NCI-H226 (cell line): ENCODE measurements at places on chromosomes 4 and X.

DNA sequence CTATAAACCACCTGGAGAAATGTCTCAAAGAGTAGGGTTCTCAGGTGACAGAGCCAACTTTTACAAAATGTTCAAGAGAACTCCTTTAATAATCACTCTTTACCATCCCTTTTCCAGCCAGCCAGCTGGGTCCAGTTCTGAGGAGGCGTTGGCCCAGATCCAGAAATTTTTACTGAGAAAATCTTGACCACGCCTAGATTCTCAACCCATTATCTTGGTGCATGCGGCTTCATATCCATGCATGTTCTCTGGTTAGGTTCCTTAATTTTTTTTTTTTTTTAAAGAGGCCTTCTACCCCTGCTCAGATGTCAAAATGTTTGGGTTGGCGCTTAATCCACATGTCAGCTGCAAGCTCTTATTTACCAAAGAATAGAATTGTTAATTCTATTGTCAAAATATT is 12.0 kb upstream of the MAP7D2 start:
- peak; percentile 20 for DNase-seq

DNA sequence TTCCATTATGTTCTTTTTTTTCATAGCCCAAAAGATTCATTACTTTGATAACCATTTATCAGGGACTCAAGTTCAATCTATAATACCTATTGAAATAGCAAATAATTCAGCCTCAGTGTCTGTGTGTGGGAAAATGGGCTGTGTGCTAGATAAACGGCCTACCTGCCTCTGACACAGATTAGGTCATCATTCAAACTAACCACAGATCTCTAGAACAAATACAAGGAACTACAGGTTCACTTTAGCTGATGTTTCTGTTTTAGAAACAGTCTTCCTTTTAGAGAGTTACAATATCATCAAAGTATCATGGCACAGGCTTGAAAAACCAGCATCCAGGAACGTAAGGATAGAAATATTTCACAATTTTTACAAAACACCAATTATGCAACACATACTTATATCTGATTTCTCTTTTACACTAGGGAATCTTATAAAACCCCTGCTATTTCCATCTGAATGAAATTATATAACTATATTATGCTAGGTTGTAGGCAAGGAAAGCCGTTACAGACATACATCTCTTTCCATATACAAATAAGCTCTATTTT is 56.6 kb upstream of the MAB21L2 start:
- DNase-seq = no peak

DNA sequence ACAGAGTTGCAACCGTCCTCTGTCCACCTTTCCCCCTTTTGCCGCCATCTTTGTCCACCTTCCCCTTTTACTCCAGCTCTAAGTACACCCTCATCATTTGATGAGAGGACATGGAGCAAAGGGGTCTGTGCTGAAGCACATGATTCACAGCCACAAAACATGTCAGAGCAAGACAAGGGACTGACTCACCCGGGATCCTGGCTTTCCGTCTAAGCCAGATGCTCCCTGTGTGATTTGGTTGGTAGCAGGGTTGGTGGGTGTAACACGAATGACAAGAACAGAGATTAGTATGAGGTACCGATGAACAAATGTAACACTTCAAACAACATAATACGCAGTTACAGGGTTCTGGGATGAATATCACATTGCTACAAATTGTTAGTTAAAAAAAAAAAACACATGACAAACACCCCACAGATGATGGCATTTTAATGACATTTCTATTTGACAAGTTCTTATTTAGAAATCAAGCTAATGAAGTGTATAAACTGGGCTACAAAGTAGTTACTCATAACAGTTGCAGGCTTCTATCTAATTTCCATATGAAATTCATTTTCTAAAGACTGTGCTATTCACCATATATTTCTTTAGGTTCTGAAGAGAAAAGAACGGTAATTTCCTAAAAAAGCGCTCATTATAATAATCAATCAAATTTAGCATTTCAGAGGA is 71.4 kb upstream of the ETNPPL start:
- peak; percentile 1 for DNase-seq

DNA sequence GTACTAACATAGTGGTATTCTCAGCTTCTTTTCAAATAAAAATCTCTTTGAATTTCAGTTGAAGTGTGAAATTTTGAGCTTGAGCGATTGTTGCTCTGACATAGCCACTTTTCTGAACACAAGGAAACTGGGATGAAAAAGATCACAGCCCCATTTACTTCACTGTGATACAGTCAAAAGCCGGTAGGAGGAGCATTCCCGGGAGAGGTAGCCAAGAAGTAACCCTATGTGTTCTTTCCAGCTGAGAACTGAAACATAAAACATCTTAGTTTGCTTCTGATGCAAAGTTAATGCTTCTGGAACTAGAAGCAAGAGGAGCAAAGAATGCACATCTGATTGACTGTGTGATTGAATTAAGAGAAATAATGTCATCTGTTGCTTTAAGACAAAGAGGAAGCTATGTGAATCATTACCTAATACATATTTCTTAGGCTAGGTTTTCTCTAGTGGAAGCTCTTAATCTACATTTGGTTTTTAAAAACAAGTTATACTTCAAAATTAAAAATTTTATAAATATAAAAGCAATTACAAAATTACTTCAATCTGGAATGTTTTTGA is 88.3 kb upstream of the UNC5C start:
- peak; percentile 1 for DNase-seq

DNA sequence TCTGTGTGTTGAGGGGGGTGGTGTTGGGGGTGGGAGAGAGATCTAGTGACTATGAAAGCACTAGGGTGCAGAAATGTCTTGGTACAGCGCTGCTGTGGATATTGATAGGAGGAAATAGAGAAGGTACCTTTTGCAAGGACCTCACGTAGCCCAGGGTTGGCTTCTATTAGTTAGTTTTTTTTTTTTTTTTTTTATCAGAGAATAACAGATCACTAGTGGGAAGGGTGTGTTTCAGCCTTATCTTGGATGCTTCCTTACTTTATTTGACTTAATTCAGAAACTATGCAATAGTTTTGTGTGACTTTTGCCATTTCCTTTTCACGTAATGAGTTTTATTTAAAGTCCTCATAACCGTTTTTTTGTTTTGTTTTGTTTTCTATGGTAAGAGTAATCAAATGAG is 16.4 kb upstream of the PGRMC2 start:
- DNase-seq = no peak

- no peak for DNase-seq
Observed at GRCh38 chr4:52862639-52863161, 583 bp downstream of the RASL11B start.

GRCh38 chr4:173074501-173074946 is 94.1 kb upstream of the GALNT7 start:
- DNase-seq = peak; percentile 79

DNA sequence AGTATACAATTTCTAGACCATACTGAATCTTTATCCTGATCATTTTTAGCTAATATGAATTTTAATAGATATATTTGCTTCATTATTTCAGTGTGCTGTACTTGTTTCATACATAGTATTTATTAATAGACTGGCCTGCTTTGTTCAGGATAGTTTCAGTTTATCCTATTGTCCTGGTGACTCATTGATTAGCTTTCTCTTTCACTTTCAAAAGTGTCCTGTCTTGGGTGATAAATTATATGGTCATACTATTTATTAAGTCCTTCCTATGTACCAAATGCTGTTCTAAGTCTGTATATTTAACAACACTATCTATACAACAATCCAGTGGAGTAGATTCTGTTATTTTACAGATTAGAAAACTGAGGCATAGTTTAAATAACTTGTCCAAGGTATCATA is 153.8 kb upstream of the RAPGEF2 start:
- no peak for DNase-seq

GRCh38 chr4:131526686-131527085 is 1622.4 kb upstream of the PCDH10 start:
- no peak for DNase-seq

GRCh38 chr4:76562161-76562560 is 127.1 kb downstream of the SHROOM3 start:
- peak; percentile 16 for DNase-seq

GRCh38 chr4:153013202-153013977 is 77.3 kb downstream of the FHDC1 start:
- DNase-seq = no peak

- no peak for DNase-seq
Observed at GRCh38 chr4:162241857-162242256, 78.1 kb upstream of the FSTL5 start.

GRCh38 chr4:186701273-186701672 is 22.4 kb downstream of the FAT1 start:
- DNase-seq = peak; percentile 51

- DNase-seq = no peak
Observed at GRCh38 chrX:136032370-136032769, 47.1 kb downstream of the SLC9A6 start.

DNA sequence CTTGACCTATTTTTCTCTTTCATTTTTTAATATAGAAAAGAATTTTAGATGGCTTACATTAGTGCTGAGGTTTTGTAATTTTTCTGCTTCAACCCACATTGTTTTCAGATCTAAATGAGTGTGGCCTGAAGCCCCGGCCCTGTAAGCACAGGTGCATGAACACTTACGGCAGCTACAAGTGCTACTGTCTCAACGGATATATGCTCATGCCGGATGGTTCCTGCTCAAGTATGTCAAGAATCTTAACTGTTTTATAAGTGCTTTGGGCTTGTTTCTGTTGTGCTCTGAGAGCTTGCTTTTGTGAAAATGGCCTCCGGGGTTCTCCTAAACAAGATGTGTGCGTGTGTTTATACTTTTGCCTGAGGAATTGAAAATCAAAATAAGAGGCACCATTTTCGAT is 41.6 kb downstream of the NPNT start:
- no peak for DNase-seq

GRCh38 chr4:82753238-82753637 is 45.4 kb downstream of the SCD5 start:
- no peak for DNase-seq

GRCh38 chr4:47040828-47041227 is 9.5 kb downstream of the GABRB1 start:
- DNase-seq = no peak

GRCh38 chr4:77352192-77352591 is 195.2 kb downstream of the CCNG2 start:
- DNase-seq = no peak

DNA sequence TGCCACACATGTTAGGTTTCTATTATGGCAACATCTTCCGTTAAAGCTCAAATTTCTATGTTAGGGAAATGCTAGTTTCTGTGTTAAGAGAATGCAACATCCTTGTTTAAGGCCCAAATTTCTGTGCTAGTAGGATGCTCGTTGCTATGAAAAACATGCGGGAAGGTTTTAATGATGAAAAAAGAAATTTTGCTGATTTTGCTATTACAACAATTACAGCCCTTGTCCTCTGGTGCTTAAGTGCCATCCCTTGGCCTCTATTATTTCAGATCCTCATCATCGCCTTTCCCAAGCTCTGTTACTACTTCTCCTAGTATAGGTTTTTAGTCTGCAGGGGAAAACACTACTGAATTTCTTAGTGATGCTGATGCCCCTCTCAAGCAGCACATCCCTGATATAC is 412.6 kb upstream of the NDST3 start:
- no peak for DNase-seq

DNA sequence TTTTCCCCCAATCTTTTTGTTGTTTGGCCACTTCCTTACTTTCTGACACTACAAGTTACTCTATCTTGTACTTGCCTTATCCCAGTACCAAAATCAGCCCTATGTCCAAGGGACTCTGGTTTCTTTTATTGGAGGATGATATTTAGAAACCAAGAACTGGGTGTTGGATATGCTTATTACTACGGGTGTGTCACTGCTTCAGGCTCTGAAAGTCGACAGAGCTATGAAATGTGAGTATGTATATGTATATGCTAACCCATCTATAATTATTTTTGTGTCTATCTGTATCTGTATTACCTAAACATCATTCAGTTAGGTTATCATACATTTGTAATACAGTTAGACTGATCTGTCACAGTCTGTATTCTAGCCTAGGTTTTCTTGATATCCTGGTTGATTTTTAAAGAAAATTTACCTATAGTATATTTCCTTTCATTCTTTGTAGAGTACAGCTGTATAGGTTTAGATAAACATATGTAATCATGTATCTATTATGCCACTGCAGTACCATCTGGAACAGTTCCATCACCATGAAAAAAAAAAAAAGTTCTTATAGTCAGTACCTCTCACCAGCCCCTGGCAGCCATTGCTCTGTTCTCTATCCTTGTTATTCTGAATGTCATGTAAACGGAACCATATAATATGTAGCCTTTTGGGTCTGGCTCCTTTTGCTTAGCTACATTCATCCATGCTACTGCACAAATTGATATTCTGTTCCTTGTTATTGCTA is 18.1 kb downstream of the SEC24B start:
- DNase-seq = no peak

DNA sequence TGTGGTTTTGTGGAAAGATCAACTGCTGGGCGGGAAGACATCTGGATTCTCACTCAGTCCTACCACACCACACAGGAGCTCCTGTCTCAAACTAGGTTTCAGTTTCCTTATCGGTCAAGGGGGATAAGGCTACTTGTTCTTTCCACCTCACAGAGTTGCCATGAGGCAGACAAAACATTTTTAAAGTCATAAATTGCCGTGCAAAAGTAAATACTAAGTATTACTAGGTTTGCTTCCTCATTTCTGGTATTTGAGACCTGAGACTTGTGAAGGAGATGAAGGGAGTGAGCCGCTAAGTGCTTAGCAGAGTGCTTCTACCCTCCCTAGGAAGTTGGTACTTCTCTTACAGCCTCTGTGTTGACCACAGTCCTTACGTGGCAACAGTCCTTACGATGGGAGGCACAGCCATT is 1.5 kb downstream of the LAP3 start:
- DNase-seq = no peak

DNA sequence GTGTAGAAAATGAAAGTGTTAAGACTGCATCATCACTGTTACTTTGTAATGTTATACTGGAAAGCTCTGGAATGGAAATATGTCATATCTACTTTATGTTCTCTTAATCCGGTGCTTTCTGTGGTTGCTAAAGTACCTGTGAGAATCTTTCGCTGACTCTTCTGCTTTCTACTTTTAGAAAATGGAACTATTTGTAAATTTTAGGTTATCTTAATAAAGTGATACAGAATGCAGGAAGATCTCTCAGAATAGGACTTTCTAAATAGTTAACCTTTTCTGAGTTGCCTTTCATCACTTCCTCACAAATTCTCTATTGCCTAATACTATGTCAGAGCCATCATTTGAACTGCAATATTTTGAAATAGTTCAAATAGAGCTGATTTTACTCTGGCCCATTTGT is 69.3 kb downstream of the BMP2K start:
- no peak for DNase-seq

DNA sequence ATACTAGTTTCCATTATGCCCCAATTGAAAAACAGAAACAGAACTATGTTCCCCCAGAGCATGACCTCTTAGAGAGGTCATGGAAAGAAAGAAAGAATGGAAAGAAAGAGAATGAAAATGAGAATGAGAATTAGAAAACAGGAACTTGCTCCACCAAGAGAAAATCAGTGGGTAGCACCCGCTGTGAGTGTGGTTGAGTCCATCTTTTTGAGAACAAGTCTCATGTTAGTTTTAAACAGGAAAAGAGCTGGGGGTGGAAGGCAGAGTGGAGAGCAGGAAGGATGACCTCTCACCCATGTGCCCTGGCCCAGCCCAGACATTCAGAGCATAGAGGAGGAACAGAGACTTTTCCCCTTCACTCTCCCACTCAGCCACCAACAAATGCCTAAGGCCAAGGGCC is 4.9 kb downstream of the GSX2 start:
- DNase-seq = no peak
